Stimulated activated CD8-positive, alpha-beta memory T cell treated with anti-CD3 and anti-CD28 coated beads, Interleukin-15, amount 100 ng/mL, for 1 hour (primary cell): ENCODE measurements at places on chromosomes 5 and 9.

GRCh38 chr9:99491408-99492158 is 269.5 kb downstream of the SEC61B start:
- no peak for DNase-seq

DNA sequence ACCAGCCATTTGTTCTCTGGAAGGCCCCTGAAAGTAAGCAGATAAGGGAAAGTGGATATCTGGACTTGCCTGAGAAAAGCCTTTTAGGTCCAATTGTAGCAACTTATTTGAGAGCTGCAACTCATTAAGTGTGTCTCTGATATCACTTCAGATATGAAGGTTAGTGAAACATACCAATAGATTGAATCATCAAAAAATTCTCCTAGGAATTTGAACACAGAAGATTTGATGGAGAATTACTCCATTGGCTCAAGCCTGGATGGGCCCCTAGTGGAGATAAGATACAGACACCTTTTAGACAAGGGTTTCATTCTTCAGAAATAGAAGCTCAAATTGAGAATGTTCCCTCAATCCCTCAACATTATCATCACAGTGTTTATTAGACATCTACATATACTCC is 356.7 kb downstream of the NDUFS4 start:
- no peak for DNase-seq

DNA sequence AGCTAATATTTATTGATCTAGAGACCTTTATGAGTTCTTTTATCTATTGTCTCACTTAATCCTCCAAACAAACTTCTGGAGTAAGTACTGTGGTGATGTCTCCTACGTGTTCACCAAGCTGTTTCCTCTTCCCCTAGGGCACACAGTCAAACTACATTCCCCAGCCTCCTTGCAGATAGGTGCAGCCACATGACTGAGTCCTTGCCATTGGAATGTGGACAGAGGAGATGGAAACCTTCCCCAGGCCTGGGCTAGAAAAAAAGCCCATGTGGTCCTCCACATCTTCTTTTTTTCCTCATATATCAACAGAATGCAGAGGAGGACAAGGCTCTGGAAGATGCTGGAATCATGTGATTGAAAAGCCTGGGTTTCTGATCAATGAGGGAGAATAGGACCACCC is 88.0 kb downstream of the ANKRD55 start:
- no peak for DNase-seq

GRCh38 chr9:107816561-107817021 is 327.0 kb upstream of the KLF4 start:
- no peak for DNase-seq

GRCh38 chr5:83917261-83917908 is 196.7 kb upstream of the HAPLN1 start:
- DNase-seq = no peak

- no peak for DNase-seq
These were observed 4.7 kb downstream of the NOTCH1 start for GRCh38 chr9:136541179-136541578.

- DNase-seq = no peak
These were observed 140.2 kb downstream of the SEC61B start for GRCh38 chr9:99362321-99362720.

DNA sequence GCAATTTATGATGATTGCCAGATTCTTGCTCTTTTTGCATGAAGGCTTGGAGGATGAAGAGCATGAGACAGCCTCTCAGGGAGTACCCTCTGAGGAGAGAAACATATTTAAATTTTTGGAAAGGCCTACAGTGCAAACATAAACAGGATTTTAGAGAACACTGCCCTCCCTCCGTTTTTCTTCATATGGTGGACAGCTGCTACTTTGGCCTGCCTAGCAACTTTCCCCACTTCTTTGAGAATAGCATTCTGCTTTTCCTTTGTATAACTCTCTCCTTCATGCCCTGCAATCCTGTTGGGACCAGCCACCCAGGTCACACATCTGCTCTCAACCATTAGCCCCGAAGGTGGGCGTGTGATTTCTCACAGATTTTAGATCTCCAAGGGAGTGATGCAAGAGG is 20.5 kb upstream of the TXN start:
- no peak for DNase-seq

DNA sequence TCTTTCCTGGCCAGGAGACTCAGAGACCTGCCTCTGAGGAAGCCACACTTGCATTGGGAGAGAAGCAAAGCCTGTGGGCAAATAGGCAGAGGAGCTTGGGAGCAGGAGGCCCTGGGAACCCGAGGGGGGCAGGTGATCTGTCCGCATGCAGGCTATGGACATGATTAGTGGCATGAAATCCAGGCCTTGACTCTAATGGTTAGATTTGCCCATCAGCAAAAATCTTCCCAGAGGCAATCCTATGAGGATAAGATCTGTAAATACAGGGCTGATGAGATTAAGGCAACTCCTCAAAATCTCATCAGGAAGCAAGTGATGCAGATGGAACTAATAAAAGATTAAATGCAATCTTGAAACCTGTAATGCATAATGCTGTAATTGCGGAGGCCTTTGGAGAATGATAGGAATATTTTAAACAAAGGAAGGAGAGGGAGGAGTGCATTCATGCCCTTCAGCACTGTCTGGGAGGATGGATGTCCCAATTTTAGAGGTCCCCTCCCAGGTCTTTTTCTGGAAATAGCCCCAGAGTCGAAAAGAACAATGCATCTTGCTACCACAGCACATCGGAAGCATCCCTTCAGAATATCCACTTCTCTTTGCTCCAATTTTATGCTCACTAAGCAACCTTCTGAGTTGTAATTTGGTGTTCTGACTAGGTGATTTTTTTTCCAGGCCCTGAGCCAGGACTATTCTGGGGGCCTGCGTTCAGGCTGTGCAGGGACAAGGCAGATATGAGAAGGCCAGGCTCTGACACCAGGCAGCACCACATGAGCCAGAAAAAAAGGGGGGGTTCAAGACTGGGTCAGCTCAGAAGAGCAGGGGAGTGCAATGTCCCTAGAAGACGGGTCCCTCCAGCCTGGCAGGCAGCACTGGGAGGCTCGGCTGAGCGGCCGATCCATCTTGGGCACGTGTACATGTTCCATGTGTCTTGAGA is 66.5 kb downstream of the MED10 start:
- no peak for DNase-seq

GRCh38 chr9:77587851-77588250 is 60.3 kb downstream of the GNA14 start:
- no peak for DNase-seq

DNA sequence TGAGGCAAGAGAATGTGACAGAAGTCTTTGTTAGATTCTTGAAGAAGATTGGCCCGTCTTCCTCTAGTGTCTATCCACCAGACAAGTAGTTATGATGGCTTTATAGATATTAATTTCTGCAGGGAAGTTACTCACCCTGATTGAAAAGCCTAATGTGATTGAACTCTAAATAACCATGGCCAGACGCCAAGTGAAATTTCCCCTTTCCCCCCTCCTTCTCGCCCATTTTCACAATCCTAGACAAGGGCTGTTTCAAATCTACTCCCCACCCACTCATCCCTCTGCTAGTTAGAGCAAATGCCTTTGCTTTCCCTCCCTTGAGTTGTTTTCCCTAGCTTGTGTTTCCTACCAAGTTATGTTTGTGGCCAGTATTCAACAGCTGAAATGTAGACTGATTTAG is 182.5 kb downstream of the TMEM167A start:
- no peak for DNase-seq

DNA sequence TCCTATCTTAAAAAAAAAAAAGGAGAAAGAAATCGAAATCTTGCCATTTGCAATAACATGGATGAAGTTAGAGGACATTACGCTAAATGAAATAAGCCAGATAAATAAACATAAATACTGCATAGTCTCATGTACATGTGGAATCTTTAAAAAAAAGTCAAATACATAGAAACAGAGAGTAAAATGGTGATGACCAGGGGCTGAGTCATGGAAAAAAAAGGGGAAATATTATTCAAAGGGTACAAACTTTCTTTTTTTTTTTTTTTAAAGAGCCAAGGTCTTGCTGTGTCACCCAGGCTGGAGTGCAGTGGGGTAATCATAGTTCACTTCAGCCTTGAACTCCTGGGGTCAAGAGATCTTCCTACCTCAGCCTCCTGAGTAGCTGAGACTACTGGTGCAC is 310.1 kb downstream of the ZNF608 start:
- no peak for DNase-seq

DNA sequence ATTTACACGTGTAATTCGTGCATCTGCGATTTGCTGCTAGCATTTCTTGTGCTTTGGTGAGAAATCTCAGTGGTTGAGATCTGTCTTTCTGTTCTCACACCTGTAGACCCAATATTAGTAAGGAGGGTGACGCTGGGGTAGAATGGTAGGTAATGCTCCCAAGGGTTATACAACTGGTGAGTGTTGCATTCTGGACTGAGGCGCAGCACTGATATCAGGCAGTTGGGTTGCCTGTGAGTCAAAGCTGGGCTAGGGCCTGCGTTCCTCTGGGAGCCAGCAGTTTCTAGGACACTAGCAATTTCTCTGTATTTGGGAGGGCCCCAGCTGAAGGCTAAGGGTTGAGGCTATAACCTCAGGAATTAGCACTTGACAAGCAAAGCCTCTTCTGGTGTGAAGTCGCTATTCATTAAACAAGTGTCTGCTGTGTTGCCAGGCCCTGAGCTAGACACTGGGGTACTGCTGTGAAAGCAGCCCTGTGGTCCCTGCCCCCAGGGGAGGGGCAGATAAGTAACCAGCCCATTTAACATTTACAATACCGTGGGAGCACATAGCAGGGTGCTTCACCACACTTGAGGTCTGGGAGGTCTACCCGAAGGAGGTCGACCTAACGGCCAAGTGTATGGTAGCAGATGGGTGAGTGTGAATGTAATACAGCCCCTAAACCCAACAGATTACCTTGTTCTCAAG is 28.7 kb downstream of the LARP1 start:
- no peak for DNase-seq

- DNase-seq = no peak
These were observed 6.6 kb downstream of the IDNK start for GRCh38 chr9:83629433-83630104.

- no peak for DNase-seq
These were observed 64.5 kb upstream of the ERBIN start for GRCh38 chr5:65861830-65862241.

- DNase-seq = no peak
These were observed 26.0 kb downstream of the GAS1 start for GRCh38 chr9:86921151-86921923.
